ENCODE measurements at places on chromosomes 5 and 9.

DNA sequence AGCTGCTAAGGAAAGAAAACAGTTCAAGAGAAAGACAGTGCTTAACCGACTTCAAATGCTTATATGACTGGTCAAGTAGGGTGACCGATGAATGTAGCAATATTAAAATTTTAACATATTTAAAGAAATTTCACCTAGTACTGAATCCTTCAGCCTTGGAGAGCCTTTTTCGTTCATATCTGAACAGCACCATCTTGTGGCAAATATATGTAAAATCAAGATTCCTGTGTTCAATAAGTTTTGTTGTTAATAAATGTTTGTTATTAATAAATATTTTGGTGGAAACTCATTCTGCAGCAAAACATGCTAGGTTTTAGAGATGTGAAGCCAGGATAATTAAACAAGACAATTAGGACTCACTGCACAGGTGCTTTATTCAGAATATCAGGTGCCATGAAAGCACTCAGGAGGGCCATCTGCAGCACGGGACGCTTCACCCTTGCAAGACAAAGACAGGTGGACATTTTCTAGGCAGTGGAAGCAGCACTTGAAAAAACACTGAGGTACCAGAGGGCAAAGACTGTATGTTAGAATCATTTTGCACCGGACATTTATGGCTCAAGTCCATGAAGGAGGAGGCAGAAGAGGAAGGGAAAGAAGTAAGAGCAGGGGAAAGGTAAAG is 15.6 kb downstream of the TICAM2 start:
- DNase-seq = no peak

- DNase-seq = no peak
These were observed 15.9 kb downstream of the FBXW5 start for GRCh38 chr9:136928591-136928990.

- DNase-seq = no peak
These were observed 488 bp upstream of the MCTP1 start for GRCh38 chr5:95285409-95285755.

DNA sequence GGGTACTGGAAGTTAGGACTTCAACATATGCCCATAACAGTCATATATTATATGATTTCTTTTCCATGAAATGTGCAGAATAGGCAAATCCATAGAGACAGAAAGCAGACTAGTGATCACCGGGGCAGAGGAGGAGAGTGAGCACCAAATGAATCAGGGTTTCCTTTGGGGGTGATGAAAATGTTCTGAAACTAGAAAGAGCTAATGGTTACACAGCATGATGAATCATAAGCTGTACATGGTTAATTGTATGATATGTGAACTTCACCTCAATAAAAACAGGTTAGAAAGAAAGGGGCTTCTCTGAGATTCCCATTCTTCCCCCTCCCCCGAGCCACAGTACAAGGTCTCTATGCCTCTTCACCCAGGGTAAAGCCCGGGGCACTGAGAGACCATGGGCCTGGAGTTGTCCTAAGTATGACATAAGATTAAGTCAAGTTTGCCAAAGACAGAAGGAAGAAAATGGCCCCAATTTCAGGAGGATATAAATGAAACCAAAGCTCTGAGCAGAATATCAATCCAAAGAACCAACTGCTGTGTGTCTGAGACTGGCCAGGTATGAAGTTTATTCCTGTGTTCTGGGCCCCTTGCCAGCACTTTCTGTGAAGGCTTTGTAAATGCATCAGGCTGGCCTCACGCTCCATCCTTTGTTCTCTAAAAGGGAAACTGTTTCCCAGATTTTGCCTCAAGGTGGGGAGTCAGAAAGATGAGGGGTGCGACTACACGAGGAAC is 243.8 kb downstream of the CDK5RAP2 start:
- DNase-seq = no peak

GRCh38 chr5:145162626-145163025 is 672.5 kb downstream of the PRELID2 start:
- no peak for DNase-seq

DNA sequence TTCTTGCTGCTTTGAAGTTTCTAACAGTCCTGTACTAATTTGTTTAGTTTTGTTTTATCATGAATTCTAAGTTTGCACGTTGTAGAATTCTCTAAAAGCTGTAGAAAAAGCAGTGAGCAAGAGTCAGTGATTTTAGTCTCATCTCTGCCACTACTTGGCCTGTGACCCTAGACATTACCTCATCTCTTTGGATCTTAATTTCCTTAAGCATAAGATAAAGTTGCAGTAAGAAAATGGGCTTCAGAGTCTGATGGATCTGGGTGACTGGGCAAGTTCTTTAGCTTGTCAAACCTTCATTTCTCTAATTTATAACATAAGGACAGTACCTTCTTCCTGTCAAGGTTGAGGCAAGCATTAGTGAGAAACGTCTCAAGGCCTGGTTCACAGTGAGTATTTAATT is 247.9 kb downstream of the DMRT2 start:
- DNase-seq = no peak

DNA sequence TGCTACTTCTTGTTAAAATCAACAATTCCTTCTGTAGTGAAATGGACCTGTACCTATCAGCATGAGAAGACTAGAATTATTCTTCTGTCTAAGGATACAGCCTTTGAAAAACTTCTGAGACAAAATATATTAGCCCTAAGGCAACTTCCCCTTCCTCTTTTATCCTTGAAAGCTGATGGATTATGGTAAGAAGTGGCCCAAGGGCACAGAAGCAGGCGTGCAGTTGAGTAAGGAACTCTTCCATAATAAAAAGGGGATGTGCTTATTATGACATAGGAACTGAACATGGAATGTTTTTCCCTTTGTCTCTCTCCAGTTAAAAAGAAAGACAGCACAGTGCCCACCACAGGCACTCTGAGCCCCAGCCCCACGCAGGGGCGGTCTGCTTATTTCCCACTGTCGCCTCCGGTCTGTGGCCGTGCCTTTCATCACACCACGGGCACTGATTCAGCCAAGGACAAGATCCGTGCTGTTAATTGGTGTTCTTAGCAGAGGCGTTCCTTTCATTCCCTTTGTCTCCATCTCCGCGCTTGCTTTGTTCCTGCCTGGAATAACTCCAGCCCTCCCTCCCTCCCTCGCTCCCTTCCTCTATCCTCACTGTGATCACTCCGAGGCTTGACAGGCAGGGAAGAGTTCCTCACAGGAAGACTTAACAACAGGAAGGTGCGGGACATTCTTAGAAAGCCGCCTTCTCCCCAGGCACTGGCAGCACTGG is 135.9 kb upstream of the OTULINL start:
- no peak for DNase-seq

GRCh38 chr5:122310889-122311288 is 1.1 kb upstream of the SNCAIP start:
- DNase-seq = no peak

- no peak for DNase-seq
These were observed at the start of gene NMUR2 for GRCh38 chr5:152405145-152405544. Gene NMUR2 (minus strand): TSS chr5:152405279. CDS start chr5:152405113, 166 bp downstream.

DNA sequence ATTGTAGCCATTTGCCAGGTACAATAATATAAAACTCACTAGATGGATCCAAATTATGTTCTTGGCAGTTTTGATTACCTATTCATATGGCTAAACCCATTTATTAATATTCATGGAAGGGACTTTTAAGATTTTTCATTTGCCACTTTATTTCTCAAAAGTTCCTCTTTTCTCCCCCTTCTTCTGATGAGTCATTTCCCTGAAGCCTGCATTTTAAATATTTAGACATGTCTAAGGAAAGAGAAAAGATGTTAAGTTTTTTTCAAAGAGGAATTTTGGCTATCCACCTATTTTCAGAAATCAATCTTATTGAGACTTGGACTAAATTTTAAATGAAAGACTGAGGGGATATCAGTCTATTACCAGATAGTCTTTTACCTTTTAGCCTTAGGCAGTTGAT is 1189.4 kb downstream of the EFNA5 start:
- no peak for DNase-seq

DNA sequence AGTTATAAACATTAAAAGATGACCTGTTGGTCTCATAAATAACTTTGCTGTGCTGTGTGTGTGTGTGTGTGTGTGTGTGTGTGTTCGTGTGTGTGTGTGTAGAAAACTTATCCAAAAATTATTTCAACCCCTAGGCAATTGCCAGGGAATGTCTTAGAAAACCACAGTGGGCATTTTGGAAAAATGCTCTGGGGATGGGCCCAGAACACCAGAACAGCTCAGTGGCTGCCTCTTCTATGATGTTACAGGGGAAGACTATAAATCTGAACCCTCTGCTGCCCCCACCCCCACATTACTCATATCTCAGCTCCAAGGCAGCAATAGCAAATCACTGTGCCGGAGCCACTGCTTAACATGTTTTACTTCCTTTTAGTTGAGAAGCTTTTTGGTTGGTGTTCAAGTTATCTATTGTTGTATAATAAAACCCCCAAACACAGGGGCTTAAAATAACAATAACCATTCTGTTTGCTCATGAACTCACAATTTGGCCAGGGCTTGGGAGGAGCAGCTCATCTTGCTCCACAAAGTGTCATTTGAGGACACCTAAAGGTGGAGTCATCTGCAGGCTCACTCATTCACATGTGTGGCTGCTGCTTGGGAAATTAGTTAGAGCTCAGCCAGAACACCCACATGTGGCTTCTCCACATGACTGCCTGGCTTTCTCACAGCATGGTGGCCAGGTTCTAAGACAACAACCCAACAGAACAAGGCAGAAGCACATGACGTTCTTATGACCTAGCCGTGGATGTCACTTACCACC is 40.4 kb downstream of the ACTBL2 start:
- DNase-seq = no peak

DNA sequence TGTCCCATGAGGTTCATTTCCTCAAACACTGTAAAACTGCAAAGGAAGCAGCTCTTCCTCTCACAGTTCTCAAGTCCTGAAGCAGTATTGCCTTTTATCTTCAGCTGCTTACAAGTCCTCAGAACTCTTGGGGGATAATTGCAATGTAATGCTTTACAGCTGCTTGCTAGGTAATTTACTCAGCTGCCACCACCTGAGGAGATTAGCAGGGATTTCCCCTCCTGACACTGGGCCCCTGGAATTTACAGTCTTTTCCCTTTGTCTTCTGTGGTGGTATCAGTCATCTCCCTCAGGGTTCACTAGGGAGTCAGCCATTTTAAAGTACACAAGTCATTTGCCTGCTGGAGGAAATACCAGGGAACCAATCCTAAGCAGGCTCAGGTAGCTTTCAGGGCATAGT is 754.3 kb upstream of the GRAMD2B start:
- no peak for DNase-seq

DNA sequence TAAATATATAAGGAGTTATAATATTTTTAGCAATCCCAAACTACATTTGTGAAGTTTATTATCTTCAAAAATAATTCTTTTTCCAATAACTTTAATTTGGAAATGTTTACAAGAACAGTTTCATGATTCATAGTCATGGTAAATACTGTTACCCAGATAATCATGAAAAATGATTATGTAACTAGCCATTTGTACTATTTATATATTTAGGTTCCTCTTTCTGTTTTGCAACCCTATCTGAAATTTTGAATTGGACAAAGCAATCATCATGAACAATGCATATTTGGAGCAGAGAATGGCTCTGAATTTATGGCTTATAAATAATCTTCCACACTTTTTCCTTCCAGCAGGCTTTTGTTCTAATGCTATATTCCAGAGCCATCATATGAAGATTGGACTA is 499.7 kb downstream of the SLCO4C1 start:
- no peak for DNase-seq
